ENCODE measurements at places on chromosomes 12 and 14.
A peak's percentile ranks its signal among the peaks of the same experiment; 100 is the strongest.

- no peak for DNase-seq
Measured at GRCh38 chr14:62206456-62206855, 444.2 kb downstream of the SNAPC1 start.

DNA sequence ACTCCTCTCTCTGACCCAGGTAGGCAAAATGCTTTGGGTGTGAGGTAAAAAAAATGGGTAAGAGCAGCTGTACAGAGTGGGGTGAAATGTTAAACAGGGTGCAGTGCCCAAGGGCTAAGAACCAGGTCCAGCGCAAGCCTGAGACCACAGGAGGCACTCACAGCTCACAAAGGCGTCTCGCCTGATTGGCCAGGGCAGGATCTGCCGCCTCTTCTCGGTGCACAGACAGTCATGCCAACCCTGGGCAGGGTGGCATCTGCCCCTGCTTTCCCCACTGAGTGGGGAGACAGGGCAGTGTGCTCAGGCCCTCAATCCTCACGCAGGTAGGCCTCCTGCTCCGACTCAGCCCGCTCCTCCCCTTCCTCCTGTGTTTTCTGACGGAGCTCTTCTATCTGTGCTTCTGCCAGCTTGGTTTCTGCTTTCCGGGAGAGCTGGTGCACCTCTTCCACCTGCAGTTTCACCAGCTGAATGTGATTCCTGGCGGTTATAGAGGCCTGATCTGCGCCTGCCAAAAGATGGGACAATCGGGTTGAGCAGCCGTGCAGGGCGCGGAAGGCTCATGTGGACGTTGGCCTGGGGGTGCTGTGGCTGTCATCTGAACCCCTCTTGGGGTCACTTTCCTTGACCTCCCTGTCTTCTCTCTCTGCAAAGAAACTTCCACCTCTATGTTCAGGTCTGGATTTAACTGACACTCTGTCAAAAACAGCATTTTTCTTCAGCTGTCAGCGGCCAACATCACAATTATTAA, 4.7 kb downstream of the B3GNT4 start:
- no peak for DNase-seq

- no peak for DNase-seq
Measured at GRCh38 chr12:45582536-45582935, 147.0 kb upstream of the ARID2 start.

GRCh38 chr14:70697701-70698100, 56.0 kb downstream of the TTC9 start:
- no peak for DNase-seq

GRCh38 chr12:102009796-102010195, 52.0 kb downstream of the WASHC3 start:
- DNase-seq: no peak

GRCh38 chr12:26488351-26488750, 293.0 kb downstream of the SSPN start:
- DNase-seq: no peak

DNA sequence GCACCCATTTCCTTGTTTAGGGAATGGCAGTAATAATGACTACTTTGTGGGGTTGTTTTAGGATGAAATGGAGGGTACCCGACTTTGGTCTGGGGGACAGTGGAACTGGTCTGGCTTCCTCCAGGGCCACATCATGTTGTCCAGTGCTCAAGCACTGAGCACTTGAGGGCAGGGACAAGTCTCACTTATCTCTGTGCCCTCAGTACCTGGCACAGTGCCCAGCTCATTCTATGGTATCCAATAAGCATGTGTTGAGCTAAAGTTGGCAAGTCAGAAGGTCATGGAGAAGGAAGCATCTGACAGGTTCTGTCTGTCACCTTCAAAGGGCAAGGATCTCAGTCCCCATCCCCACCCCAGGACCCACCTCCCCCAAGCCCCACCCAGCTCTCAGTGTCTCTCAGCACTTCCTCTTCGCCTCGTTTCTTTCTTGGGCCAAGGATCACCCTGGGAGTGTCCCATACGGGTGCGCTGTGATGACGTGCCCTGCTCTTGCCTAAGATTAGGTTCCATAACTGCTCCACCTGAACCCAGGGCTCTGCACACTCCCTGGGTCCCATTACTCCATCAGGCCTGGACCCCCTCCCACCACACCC, 24.3 kb upstream of the TMEM106C start:
- DNase-seq: no peak

- DNase-seq: no peak
Measured at GRCh38 chr14:100213587-100213955, 25.4 kb upstream of the YY1 start.

DNA sequence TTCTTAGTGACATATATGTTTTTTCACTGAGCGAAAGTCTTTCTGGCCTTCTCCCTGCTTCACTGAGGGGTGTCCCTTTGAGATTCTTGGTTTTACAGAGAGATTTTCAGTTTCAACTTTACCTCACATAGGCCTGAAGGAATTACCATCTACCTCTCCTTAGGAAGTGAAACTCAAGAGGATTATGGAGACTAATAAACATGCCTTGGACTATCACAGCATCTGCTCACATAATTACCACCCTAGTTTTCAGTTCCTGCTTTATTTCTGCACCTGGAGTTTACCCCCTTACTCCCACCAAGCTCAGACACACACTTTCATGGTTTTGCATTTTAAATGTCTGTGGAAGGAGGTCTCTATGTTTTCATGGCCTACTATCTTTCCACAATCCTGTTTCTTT, 118.3 kb upstream of the SCAF11 start:
- DNase-seq: no peak

GRCh38 chr12:645563-646071, 17.6 kb downstream of the NINJ2 start:
- DNase-seq: no peak

- DNase-seq: no peak
Measured at GRCh38 chr12:120763250-120763649, 37.6 kb downstream of the ACADS start.

DNA sequence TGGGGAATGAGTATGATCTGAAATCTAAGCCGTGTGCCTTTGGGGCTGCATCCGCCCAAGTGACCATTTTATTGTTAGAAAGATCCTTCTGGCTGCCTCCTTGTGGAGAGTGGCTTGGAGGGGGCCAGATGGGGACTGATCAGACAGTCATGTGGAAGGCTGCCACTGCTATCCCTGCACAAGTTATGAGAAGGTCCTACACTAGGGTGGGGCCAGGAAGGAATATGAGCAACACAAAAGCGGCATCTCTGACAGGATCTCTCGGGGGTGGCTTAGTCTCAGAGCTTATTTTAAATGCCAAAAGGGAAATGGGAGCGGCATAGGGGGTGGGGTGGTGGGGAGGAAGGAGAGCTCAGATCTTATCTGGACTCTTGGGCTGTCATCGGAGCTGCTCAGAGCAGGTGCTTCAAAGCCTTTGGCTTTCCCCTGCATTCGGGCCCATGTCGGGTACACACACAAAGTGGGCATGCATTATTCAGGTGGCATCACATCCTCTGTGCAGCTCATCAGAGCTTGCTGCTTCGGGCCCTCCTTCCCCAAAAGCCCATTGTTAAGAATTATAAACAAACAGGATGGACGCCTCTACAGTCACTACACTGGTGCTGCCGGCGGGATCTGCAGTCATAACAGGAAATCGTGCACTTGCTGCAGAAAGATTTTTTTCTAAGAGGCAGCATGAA, 805.4 kb downstream of the VRK1 start:
- DNase-seq: peak; percentile 24

DNA sequence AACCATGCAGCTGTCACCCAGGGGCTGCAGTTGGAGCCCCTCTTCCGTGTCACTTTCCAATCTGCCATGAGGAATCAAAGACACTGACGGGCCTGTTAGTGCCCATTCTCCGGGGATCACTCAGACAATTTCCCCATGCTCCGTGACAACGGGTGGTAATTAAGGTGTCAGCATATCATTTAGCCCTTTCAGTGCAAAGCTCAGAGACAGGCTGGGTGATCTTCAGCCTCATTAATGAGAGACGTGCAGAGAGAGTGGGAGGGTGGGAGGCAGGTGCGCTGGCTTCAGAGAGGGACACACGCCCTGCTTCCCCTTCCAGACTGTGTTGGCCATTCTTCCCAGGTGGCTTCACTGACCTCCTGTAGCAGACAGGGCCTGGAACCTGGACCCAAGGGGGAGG, 58.7 kb downstream of the MVK start:
- no peak for DNase-seq

GRCh38 chr14:71698673-71699072, 233.6 kb upstream of the RGS6 start:
- no peak for DNase-seq

DNA sequence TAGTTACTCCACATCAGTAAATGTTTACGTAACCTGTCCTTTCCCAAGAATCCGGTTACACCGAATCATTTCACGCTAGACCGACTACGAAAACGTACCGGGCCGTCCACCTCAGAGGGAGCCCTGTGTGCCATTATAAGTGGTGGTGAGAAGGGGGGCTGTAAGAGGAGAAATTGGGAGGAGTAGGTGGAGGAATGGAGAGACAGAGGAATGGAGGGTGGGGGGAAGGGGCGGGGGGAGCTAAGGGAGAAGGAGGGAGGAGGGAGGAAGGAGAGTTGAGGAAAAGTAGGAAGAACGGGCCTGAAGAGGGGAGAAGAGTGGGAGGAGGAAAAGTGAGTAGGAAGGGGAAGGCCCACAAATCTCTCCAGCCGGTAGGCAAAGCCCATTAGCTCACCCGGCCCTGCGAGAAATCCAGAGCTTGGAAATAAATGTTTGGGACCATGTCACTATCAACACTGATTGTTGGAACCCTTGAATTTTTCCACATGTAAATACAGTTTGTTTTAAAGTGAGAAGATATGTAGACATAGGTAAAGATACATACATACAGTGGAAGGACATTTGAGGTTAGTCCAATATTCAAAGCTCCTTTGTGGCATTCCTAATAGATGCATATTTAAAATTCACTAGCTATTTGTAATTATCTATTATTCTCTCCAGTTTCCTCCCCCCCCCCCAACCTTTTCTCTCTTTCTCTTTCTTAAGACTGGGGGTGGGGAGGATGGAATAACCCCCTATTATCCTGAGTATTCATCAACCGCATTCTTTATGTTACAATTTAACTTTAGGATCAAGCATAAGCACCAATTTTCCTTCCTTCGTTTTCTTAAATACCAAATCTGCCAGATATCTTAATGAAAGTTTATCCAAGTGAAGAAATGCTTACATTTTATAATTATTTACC, 2.1 kb upstream of the FOXG1 start:
- DNase-seq: peak; percentile 56

- DNase-seq: no peak
Measured at GRCh38 chr12:113997365-113997764, 31.2 kb upstream of the RBM19 start.

- DNase-seq: no peak
Measured at GRCh38 chr12:131142891-131143657, 189.4 kb downstream of the ADGRD1 start.

- DNase-seq: no peak
Measured at GRCh38 chr12:76183459-76184186, 99.1 kb upstream of the NAP1L1 start.

- DNase-seq: no peak
Measured at GRCh38 chr12:53568809-53569557, 57.2 kb downstream of the ATF7 start.

- no peak for DNase-seq
Measured at GRCh38 chr14:52073251-52073650, 4.4 kb upstream of the NID2 start.

DNA sequence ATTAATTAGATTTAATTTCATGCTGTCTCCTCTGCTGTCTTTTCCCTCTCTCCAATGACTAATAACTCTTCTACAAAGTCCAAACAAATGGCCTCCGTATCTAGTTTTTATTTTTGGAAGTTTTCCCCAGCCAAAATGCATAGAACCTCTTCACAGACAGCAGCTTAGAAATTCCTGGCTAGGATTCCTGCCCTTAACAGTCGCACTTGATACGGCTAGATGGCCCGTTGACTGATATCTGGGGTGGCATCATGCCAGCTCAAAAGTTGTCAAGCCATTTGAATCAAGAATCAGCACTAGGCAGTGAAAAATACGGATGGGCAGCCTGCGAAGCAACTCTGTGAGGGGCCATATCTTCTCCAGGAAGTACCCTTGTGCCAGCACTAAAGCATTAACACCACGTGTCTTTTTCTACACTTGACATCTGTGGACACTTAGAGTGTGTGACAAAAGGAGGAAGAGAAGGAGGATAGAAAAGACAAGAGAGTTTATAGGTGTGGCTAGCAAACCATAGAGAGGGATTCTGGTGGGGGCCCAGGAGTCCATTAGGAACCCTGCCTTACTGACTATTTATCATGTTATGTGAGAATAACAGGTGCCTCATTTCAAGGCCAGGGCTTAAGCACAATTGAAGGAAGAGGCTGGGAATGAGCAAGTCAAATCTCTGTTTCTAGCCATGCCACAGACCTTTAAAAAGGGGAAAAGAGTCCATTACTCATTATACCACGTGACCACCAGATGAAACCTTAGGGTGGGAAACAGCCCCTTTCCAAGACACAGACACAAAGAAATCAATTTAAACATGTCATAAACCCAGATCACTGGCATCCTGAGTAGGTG, 39.2 kb upstream of the KRR1 start:
- no peak for DNase-seq

GRCh38 chr12:14936224-14936861, 2.0 kb downstream of the ERP27 start:
- no peak for DNase-seq

- DNase-seq: no peak
Measured at GRCh38 chr12:67780580-67781084, 132.1 kb downstream of the DYRK2 start.

GRCh38 chr12:47736877-47737676, 11.8 kb upstream of the ENDOU start:
- no peak for DNase-seq

DNA sequence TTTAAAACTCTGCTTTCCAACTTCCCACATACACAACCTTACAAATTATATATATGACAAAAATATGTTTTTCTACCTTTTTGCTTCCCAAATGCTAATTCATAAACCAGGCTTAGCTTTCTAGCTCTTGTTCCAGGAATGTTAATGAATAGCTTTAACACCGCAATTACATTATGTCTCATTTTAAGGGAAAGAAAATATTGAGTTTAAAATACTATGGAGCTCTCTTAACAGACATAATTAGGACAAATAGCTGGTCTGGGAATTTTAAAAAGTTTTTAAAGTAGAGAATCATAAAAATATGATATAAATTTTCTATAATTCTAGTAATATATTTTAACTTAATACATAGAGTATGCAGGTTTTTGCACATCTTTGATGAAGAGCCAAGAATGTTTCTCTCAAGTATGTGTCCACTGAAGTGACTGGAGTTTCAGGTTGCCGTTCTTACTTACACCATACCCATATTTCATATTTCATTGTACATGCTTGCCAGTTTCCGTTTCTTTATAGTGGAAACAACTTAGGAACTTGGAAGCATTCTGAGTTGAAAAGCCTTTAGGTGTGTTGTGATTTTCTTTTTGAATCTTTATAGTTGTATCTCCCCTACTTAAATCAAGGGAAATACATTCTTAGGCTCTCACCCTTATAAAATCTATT, 90.6 kb upstream of the SLCO1C1 start:
- no peak for DNase-seq

DNA sequence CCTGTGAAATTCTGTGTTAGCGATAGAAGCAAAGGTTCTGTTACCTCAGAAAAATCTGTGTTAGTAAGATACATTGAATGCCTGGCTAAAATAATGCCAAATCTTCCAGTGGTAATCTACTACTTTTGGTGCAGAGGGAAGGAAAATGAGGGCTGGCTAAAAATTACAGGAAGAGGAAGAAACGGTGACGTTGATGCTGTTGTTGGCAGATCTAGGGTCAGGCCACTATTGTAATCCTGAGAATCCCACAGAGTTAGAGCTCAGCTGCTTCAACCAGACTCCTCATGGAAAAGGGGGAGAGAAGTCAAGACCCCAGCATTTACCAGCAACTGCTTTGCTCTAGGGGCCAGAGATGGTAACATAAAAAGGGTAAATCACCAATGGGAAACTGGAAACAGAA, 145.1 kb downstream of the PPM1H start:
- DNase-seq: no peak

All from DMS153 (cell line).